ENCODE measurements at places on chromosomes 5 and 9.
A peak's percentile ranks its signal among the peaks of the same experiment; 100 is the strongest.

DNA sequence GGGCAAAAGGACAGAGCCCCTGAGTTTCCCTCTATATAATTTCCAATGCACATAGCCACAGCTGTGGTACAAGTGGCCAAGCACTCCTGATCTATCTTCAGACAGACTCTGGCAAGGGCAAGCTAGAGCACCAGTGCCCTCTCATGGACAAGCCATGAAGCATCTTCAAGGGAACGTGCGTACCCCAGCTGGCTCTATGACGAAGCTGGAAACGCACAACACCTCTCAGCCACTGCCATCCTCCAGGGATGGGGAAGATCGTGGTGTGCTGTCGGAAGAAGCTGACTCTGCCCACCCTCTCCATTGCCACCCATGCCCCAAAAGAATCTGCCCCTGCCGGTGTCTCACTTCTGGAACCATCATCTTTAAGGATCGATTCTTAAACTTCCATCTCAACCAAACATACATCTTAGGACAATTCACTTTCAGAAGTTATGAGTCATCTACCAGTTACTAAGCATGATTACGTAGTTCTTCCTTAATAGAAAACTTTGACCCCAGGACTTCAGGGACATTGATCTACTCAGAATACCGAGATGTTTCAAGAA, 482.9 kb downstream of the AGTPBP1 start:
- peak; percentile 68 for DNase-seq

GRCh38 chr9:136517950-136518349, 27.9 kb downstream of the NOTCH1 start:
- no peak for DNase-seq

DNA sequence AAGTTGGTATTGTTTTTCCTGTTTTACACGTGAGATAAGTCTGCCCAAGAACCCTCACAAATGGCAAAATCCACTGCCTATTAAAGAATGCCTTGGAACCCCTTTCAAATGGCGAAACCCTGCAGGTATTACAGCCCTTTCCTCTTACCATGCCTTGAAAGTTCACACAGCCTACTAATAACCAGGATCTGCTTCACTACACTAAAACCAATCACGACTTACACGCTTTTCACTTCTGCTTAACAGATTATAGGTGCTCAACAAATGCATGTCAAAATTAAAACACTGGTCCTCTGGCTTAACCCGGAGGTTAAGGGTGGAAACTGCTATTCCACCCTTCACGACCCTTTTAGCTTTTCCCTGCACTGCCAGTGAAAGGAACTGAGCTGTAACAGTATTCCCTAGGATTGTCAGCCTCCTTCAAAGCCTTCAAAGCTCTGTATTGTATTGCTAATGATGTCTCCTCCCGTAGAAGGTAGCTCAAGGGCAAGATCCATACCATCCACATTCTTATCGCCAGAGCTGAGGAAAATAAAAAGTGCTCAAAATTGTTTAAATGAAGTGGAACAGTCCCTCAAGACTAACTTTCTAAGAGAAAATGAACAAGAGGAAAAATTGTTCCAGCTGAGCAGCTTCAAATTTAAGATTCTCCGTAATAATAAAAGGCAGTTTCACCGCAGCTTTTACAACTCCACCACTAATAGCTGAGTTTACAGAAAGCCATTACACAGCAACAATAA, 997 bp downstream of the AUH start:
- peak; percentile 7 for DNase-seq

GRCh38 chr5:35218981-35219380, 11.3 kb downstream of the PRLR start:
- no peak for DNase-seq

DNA sequence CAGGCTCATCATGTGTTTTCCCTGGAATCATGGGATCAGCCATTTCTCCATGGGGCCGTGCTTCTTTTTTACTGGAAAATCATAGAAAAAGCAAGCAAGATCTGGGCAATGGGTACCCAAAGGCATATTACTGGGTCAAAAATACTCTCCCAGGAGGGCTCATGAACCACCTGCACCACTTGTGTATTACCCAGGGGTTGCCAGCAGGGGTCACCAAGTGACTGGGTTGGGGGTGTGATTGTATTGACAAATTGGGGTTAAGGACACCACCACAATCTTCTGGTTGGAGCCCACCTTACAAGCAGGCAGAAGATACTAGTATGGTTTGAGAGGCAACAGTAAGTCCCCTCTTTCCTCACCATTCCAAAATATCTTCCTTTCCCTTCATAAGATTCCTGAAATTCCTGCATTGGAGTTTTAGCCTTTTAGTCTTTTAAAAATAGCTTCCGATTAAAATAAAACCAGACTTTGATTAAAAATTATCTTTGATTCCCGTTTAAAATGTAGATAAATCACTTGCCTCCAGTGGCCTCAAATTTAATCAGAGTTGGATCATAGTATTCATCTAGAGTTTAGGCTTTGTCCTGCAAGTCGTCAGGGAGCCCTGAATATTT, 603.3 kb downstream of the KIF4B start:
- peak; percentile 10 for DNase-seq

DNA sequence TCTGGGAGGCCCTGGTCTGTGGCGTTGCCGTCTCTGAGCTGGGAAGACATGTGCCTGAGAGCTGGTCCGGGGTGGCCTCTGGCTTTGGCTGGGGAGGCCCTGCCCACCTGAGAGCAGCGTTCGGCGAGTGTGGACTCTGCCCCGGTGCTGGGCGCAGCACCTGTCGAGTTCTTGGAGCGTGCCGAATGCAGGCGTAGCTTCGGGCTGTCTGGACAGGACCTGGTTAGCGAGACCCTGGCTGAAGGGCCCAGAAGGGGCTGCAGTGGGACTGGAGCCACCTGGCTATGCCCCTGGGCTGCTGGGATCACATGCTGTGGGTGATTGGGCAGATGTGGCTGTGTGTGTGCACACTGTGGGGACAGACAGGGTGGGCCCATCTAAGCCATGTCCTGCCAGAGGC, 56.5 kb downstream of the RXRA start:
- no peak for DNase-seq

DNA sequence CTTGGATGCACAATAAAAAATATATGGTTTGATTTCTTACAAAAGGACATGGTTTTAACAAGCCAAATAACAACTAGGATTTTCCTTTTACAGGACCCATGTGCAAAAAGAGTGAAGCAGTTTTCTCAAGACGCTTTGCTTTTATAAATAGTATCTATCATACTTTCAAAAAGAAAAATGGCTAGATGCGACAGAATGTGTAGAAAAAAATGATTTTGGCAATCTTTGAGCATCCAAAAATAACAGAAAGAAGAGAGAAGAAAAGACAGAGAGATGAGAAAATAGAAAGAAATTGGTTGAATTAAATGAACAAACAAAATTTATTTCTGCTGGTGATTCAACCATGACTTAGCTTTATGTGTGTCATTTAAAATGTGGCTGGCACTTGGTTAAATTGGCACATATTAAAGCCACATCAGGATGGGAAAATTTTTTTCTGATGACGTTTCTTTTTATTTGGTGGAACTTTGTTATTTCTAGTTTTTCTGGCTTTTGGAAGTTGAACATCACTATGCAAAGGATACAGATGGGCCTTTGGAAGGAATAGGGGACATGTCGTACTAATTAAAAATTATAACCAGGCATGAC, 35.6 kb upstream of the NREP start:
- DNase-seq: peak; percentile 85

DNA sequence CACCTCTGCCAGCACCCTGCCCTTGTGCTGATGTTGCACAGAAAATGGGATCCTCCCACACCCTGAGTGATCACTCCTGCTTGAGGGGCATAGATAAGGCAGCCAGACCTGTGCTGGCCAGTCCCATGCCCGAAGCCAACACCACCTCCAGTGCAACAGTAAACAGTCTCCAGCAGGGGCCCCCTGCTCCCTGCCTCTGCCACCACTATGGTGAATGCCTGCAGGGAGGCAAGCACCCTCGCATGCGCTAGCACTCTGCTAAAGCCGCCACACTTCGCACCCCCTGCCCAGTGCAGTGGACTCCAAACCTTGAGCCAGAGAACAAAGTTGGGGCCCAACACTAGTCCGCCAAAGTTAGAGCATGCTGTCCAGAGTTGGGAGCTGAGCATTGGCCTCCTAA, 118.7 kb downstream of the PJA2 start:
- no peak for DNase-seq

DNA sequence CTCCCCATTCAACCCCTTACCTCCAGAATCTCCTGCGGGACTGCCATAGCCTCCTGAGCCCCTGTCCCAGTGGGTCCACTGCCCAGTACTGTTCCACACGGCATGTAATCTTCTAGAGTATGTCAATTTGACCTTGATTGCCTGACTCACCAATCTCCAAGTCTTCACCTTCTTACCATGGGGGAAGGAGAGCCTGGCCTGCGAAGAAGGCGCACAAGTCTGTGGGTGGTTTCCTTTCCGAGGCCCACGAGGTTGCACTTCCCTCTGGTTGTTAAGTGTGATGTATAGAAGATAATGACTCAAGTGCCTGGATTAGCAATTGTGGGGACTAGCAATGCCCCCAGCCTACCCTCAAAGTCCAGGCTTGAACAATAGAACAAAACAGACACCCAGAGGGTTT, 8.1 kb upstream of the TENT4A start:
- DNase-seq: no peak

- DNase-seq: peak; percentile 9
These were observed 1.9 kb downstream of the LMNB1 start for GRCh38 chr5:126778675-126779403.

DNA sequence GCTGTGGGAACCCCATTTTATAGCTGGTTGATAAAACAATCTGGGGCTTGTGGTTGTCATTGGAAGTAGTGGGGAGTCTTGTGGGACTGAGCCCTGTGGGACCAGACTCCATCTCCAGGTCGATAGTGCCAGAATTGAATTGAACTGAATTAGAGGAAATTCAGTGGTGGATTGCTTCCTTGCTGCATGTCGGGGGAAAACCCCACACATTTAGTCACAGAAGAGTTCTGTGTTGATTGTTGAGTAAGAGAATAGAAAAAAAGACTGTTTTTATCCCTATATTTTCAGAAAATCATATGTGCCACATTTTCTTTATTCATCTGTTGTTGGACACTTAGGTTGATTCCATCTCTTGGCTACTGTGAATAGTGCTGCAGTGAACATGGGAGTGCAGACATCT, 209.7 kb downstream of the ARHGEF28 start:
- no peak for DNase-seq

DNA sequence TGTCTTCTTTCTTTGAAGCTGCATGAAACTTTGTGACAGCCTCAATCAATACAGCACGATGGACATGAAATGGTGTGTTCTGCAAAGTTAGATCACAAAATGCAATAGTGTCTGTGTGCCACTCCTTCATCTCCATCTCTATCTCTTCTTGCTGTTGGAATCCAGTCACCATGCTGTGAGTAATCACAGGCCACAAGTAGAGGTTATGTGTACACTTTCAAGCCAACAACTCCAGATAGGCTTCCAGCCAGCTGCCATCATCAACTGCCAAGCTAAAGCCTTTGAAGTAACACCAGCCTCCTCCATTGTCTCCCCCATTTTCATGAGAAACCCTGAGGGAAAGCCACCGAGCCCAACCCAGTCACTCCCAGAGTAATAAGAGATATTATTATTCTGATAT, 360.6 kb downstream of the PTPRD start:
- peak; percentile 10 for DNase-seq

- DNase-seq: no peak
These were observed 22.6 kb downstream of the LRSAM1 start for GRCh38 chr9:127473932-127474331.

DNA sequence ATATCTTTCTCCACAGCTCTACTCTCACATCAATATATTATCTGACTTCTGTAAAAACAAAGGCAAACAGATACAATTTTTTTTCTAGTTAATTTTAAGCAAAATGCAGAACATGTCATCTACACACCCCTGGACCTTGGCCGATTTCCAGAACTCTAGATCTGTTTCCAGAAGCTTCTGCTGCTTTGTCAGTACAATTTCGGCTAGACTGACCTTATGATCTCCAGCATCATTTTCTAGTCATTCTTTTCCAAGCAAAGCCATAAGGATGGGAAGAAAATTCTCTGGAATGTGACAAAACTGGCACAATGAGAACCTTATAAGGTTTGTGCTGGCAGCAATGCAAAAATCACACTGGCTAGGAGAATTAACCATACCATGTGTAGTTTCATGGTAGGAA, 132.8 kb upstream of the MPDZ start:
- DNase-seq: peak; percentile 25

DNA sequence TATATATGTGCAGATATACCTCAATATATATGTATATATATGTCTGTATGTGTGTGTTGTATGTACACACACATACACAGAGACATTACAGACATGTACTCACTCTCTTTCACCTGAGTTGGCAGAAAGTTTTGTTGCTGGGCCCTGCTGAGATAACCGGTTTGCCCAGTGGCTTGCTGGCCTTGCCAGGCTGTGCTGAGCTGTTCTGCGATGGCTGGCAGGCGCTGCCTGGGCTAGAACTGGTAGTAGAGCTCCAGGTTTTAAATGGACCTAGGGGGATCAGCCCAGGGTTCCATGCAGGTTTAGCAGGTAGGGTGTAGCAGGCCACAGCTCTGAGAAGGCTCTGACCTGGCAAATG, 394.3 kb downstream of the GADD45G start:
- DNase-seq: no peak

DNA sequence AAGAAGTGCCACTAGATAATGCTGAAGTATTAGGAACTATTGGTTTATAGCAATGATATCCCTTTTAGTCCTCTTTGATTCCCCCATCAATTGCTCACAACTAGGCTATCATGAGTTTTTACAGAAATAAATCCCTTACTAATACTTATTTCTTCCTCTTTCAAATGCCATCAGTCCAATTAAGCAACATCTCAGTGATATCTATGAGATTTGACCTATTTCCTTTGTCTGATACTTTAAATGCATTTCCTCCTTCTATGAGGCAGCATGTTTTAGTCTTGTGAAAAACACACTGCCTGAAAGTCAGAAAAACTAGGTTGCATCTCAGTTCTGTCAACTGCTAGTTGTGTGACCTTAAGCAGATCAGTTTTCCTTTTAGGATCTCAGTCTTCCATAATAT, 101.6 kb downstream of the FBXW11 start:
- no peak for DNase-seq

DNA sequence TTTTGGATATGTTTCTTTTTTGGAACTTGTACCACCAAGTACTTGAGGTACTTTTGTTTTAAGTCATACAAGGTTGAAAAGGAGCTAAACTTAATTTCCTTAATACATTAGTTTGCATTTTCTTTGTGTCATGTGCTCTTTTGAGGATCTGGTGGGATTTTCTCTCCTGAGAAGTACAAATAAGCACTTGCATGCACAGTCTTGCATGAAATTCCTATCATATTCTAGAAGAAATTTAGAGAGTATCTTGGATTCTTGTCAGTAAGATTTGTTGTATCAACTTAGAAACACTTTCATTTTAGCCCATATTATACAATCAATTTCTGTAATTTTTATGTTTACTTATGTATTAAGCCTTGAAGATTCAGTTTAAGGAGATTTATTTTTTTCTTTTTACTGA, 64.9 kb downstream of the CCNH start:
- no peak for DNase-seq

GRCh38 chr9:79383096-79383495, 188.7 kb upstream of the TLE4 start:
- DNase-seq: no peak
